A673 (cell line): ENCODE measurements at places on chromosomes 6 and 20. TPM values are rescaled to one million over a fixed set of nuclear protein-coding genes. Genes with fewer than 3 reads are reported as not detected.

Gene FBXO5
- 62.4 and 67.9 TPM in 2 replicates for total RNA-seq

Gene CRNKL1
- total RNA-seq: 25.1 and 26.8 TPM in 2 replicates

Gene TBC1D7
- 32.1 and 34.2 TPM in 2 replicates for total RNA-seq

Gene ATRN
- 27.1 and 29.6 TPM in 2 replicates for total RNA-seq

DNA sequence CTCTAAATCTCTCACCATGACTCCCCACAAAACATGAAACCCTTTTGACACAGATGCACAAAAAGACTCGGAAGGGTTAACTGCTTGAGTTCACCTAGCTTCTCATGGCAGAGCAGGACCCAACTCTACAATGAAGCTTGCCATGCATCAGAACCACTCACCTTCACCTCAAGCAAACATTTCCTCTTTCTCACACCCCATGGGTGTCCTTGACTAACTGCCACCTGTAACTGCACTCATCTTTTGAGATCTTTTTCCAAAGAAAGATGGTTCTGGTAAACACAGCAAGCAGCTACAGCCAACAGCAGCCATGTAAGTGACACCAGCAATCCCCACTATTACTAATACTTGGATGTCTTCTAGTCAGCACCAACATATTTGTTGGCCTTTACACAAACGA lies 76.5 kb downstream of the EFHC1 start:
- no peaks in the 10 kb centered on the region for H3K36me3 ChIP-seq
- H3K4me1 ChIP-seq: no peaks in the 10 kb centered on the region
- H3K27ac ChIP-seq: no peak overlapping the region
- no peaks in the 10 kb centered on the region for H3K27me3 ChIP-seq

DNA sequence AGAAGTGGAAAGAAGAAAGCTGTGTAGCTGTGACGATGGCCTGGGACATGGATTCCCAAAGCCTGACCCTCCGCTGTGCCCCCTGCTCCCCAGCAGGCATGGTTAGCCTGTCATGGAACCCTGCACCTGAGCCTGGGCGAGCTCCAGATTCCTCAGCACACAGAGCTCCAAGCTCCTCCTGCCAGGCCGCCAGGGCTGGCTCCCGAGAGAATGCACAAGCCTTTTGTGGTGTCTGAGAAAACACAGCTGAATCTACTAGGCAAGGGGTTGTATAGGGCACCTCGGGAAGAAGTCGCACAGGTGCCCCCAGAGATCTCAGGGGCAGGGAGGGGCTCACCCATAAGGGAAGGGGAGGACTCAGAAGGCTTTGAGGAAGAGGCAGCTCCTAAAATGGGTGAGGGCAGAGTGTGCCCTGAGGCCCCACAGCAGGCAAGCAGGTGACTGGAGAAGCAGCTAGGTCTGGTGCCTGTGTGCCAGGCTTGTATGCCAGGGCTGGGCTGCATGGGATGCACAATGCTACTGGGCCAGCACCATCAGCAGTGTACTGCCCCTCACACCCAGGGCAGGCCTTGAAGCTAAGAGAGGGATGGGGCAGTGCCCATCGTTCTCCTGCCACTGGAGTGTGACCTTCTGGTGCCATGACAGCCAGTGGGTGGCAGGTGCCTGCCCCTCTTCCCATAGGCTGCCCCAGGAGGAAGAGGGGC lies 64.3 kb upstream of the CD93 start:
- no peaks in the 10 kb centered on the region for H3K36me3 ChIP-seq
- no peaks in the 10 kb centered on the region for H3K4me1 ChIP-seq
- DNase-seq: no peak
- H3K4me3 ChIP-seq: no peak overlapping the region
- H3K27me3 ChIP-seq: no peaks in the 10 kb centered on the region

GRCh38 chr20:20251317-20251716 lies 116.6 kb upstream of the INSM1 start:
- no peaks in the 10 kb centered on the region for H3K27me3 ChIP-seq
- no peaks in the 10 kb centered on the region for H3K4me1 ChIP-seq
- no peak overlapping the region for H3K4me3 ChIP-seq
- H3K36me3 ChIP-seq: no peaks in the 10 kb centered on the region

DNA sequence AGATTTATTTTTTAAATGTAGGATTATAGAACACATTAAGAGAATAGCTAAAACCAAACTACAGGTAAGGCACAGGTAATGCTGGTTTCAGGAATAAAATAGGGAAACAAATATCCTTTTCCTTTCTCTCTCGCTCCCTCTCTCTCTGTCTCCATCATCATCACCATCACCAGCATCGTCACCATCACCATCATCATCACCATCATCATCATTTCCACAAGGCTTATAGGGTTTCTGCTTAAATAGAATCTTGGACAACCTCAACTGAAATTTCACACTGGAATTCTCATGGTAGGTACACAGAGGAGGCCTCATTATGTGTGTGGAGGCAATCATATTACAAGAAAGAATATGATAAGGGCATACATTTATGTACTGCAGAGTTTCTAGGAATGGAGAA lies 823.6 kb downstream of the MAFB start:
- no peaks in the 10 kb centered on the region for H3K27me3 ChIP-seq
- no peaks in the 10 kb centered on the region for H3K4me1 ChIP-seq
- DNase-seq: no peak
- no peak overlapping the region for H3K4me3 ChIP-seq
- no peak overlapping the region for H3K27ac ChIP-seq
- H3K36me3 ChIP-seq: no peaks in the 10 kb centered on the region

DNA sequence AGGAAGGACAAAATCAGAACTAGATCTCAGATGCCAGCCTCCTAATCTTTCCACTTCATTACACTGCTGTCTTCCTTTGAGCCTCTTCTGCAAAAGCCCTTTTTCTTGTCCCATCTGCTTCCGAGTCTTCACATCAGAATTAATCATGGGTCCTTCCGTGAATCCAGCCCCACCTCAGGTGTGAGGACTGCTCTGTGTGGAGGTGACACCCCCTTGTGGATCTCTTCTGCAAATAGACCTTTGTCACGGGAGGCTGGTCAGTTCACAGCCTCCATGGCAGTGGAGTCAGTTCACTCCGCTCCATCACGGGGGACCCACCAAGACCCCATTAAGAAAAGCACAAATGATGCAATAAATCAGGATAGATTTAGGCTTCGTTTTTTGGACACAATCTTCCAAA lies 171.1 kb downstream of the ADAT2 start:
- no peaks in the 10 kb centered on the region for H3K36me3 ChIP-seq
- no peak overlapping the region for H3K27ac ChIP-seq
- H3K27me3 ChIP-seq: no peaks in the 10 kb centered on the region
- no peaks in the 10 kb centered on the region for H3K4me1 ChIP-seq
- H3K4me3 ChIP-seq: no peak overlapping the region

DNA sequence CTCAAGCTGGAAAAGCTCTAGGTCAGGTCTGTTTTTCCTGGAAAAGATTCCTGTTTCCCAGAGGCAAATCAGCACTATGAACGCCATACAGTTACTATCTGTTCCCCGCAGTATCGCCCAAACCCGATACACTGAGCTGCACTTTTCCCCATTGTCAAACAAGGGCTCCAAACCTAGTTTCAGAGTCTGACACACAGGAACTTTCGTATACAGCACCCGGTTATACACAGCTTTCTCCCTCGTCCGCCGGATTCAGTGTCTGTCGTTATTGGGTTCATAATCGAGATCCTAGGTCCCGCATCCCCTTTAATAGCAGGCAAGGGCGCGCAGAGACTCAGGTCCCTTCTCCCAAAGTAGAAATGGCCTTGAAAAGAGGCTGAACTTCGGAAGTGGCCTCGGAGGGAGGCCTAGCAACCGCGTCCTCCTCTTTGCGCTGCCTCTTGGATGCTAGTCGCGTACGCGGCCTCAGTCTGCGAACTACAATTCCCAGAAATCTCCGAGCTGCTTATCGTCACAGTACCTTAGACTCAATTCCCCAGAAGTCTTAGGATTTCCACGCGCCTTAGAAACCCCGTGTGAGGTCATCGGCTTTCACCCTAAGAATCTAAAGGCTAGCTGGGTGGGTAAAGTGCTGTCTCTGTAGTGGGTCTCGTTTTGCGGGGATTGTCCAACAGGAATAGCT lies 34.2 kb downstream of the ZNF391 start:
- H3K27ac ChIP-seq: no peak overlapping the region
- H3K27me3 ChIP-seq: no peaks in the 10 kb centered on the region
- DNase-seq: no peak
- no peaks in the 10 kb centered on the region for H3K36me3 ChIP-seq

DNA sequence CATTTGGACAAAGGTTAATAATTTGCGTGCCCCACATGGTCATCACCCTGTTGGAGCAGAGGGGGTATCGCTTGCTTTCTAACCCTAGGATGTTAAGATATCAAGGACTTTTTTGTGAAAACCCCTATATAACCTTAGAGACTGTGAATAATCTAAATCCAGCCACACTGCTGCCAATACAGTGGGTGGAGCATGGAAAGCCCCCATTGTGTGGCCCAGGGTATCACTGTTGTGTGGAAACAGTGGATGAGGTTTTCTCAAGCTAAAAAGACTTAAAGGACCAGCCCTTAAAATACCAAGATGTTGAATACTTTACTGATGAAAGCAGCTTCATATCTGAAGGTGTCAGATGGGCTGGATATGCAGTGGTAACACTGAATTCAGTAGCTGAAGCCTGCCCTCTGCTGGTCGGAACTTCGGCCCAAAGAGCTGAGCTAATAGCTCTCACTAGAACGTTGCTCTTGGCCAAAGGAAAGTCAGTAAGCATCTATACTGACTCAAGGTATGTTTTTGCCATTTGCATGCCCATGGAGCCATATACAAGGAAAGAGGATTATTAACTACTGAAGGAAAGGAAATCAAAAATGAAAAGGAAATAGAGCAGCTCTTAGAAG lies 695.2 kb downstream of the PHF3 start:
- H3K4me3 ChIP-seq: no peak overlapping the region
- H3K27ac ChIP-seq: no peak overlapping the region
- no peaks in the 10 kb centered on the region for H3K4me1 ChIP-seq
- DNase-seq: peak; percentile 59

GRCh38 chr6:30219244-30219643 lies 6.0 kb upstream of the TRIM26 start:
- H3K27ac ChIP-seq: no peak overlapping the region
- H3K4me3 ChIP-seq: no peak overlapping the region
- no peaks in the 10 kb centered on the region for H3K27me3 ChIP-seq
- peak; percentile 74 for DNase-seq
- H3K36me3 ChIP-seq: no peaks in the 10 kb centered on the region

DNA sequence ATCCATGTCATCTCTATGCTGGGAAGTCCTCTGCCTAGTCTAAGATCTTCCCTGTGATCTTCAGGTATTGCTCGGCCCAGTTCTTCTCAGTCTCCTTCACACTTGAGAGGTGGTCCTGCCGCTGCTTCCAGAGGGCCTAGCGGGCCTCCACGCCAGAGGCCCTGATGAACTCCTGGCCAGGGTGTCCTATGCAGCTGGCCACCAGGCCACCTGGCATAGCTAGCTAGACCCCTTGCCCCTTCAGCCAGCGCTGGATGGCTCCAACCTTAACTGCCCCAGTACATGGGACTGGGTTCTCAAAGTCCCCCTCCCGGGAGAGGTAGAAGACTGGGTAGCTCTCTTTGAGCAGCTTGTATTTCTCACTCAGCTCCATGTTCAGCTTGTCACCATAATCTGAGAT lies 81.1 kb downstream of the ZFP64 start:
- no peaks in the 10 kb centered on the region for H3K27me3 ChIP-seq
- H3K4me3 ChIP-seq: no peak overlapping the region
- no peaks in the 10 kb centered on the region for H3K4me1 ChIP-seq
- no peaks in the 10 kb centered on the region for H3K36me3 ChIP-seq
